ENCODE measurements at places on chromosomes 13 and 19.

- no peak for DNase-seq
Measured at GRCh38 chr13:75995966-75996365, 359.8 kb downstream of the LMO7 start.

DNA sequence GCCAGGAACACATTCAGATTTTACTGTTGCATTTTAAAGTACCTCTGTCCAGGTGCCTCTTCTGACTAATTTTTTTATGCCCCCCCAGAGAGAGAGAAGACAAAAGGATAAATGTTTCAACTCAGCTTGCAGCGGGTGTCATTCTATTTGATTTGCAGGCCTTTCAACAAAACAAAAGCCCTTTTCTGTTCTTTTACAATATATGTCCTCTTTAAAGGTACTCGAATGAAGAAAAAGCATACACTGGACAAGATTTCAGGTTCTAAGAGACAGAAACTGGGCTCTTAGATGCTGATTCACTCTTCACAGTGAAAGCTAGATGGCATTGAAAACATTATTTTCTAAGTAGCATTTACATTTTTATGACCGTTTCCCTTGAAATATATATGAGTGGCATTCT is 2.9 kb upstream of the FRY start:
- no peak for DNase-seq

DNA sequence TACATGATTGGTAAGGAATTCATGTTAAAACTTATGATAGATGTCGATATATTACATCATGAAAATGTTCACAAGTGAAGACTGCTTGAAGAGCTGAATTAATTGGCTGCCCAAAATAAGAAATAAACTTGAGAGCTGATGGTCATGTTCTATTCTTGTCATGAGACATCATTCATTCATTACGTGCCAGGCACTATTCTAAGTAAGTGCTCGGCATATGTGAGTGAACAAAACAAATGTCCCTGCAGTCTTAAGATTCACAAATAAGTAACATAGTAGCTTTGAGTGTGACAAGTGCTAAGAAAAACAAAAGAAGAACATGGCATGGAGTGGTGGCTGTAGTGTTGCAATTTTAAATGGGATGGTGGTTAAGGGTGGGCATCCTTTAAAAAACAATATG is 329.3 kb downstream of the SUCLA2 start:
- no peak for DNase-seq

DNA sequence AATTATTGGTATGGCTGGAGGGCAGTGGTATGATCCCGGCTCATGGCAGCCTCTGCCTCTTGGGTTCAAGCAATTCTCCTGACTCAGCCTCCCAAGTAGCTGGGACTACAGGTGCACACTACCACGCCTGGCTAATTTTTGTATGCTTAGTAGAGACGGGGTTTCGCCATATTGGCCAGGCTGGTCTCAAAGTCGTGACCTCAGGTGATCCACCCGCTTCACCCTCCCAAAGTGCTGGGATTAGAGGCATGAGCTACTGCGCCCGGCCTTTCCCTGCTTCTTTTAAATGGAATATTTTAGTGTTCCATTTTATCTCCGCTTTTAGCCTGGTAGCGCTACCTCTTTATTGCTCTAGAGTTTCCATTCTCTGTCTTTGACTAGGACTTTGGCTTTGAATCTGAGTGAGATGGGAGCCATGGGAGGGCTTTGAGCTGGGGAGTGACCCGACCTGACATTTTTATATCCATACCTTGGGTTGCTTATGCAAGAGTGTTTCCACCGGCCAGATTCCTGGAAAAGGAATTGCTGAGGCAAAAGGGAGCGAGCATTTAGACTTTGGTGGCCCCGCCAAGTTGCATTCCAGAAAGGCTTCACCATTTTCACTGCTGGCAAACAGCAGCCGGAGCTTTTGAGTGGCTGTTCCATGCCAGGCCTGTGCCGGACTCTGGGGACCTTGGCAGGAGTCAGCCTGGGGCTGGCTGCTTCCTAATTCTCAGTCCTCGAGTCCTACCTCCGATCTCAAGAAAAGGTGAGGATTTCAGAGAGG is 22.9 kb downstream of the BICRA start:
- DNase-seq = no peak

- no peak for DNase-seq
Measured at GRCh38 chr19:54357381-54357780, 7.3 kb downstream of the LAIR1 start.

Data from AG09319 (cell line).